ENCODE measurements at places on chromosomes 2 and 18. TPM values are rescaled to one million over a fixed set of nuclear protein-coding genes. Genes with fewer than 3 reads are reported as not detected.

The KCNE4 gene
- 1.2 TPM for total RNA-seq

DNA sequence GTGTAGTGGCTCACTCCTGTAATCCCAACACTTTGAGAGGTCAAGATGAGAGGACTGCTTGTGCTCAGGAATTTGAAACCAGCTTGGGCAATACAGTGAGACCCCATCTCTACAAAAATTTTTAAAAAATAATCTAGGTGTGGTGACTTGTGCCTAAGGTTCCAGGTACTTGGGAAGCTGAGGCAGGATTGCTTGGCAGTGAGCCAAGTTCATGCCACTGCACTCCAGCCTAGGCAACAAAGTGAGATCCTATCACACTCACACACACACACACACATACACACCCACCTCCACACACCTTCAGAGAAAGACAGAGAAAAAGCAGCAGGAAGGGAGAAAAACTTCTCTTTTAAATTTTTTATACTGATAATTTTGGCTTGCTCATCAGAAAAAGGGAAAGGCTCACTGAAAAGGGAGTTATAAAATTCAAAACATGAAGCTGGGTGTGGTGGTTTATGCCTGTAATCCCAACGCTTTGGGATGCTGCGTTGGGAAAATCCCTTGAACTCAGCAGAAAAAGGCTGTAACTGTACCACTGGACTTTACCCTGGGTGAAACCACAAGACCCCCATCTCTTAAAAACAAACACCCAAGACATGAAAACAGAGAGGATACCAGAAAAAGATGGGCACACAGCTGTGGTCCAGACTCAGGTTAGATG lies 25.7 kb downstream of the FAM168B start:
- H3K27me3 ChIP-seq: no peaks in the 10 kb centered on the region
- DNase-seq: no peak
- H3K4me3 ChIP-seq: no peak overlapping the region
- H3K27ac ChIP-seq: no peak overlapping the region
- H3K4me1 ChIP-seq: no peaks in the 10 kb centered on the region

GRCh38 chr2:140759426-140760156 lies 1371.2 kb downstream of the LRP1B start:
- DNase-seq: no peak
- no peak overlapping the region for H3K4me3 ChIP-seq
- no peak overlapping the region for H3K27ac ChIP-seq
- no peaks in the 10 kb centered on the region for H3K4me1 ChIP-seq
- H3K27me3 ChIP-seq: no peaks in the 10 kb centered on the region

DNA sequence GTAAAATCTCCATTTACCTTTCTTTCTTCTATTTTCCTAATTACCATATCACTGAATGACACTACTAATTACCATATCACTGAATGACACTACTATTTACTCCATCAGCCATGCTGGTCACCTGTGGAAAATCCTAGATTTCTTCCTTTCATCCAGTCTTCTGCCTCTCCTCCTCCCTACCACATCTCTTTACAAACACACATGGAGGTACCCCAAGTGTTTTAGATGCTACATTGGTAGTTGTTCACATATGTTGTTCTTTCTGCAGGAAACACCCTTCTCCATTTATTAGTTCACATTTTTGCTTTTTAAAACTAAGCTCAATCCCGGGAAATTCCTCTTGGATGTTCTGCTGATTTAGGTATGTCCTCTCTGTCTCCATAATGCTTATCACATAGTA lies 134.0 kb downstream of the IKZF2 start:
- no peaks in the 10 kb centered on the region for H3K4me1 ChIP-seq
- no peaks in the 10 kb centered on the region for H3K27me3 ChIP-seq
- no peak overlapping the region for H3K27ac ChIP-seq
- DNase-seq: no peak

DNA sequence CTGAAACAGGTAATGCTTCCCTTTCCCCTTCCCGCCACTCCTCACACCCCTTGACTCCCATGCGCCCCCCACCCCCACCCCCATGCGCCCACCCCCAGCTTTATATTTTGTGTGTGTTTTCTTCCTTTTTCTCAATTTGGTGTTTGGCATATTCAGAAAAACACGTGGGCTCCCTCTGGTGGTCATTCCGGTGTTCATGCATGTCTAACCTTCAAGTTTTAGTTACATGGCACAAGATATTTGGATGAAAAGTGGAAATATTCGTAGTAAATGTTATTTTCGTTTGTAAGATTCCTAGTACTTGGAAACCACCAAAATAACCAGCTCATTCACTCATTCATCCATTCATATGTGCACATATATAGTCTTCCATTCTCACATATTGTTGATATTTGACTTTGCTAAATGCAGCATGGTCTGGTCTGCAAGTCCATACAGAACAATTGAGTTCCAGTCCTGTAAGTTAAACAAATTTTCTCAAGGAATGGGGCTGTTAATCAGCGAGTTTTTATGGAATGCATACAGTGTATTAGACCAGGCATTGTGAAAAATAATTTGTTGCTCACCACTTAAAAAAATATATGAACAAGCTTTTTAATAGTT lies 143.6 kb upstream of the MAP3K20 start:
- H3K27me3 ChIP-seq: no peaks in the 10 kb centered on the region
- H3K27ac ChIP-seq: no peak overlapping the region
- H3K4me1 ChIP-seq: no peaks in the 10 kb centered on the region
- H3K4me3 ChIP-seq: no peak overlapping the region
- DNase-seq: peak; percentile 64
- no peaks in the 10 kb centered on the region for H3K36me3 ChIP-seq

GRCh38 chr2:8219096-8219495 lies 462.8 kb upstream of the ID2 start:
- DNase-seq: no peak
- no peak overlapping the region for H3K27ac ChIP-seq
- H3K4me3 ChIP-seq: no peak overlapping the region
- no peaks in the 10 kb centered on the region for H3K4me1 ChIP-seq
- no peaks in the 10 kb centered on the region for H3K27me3 ChIP-seq

The NT5C1B gene
- total RNA-seq: not detected

The NOSTRIN gene
- total RNA-seq: 9.6 TPM

DNA sequence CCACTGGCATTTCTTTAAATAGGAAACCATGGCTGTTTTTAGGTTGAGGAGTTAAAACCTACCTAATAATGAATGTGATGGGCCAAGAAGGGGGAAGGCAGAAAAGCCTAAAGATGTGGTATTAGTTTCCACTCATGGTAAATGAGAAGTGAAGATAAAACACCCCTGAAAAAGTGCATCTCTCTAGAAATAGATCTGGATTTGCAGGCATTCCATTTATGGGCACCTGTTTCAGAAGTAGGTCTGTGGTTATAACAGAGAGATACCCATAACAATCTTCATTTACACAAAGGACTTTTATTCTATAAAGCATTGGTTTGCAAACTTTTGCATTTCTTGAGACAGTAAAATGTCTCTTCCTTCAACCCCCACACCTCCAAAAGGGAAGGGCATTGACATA lies 62.1 kb downstream of the PRKCE start:
- H3K27ac ChIP-seq: no peak overlapping the region
- no peaks in the 10 kb centered on the region for H3K36me3 ChIP-seq
- no peaks in the 10 kb centered on the region for H3K4me1 ChIP-seq
- no peak overlapping the region for H3K4me3 ChIP-seq

- no peaks in the 10 kb centered on the region for H3K36me3 ChIP-seq
- DNase-seq: no peak
- no peaks in the 10 kb centered on the region for H3K4me1 ChIP-seq
- no peaks in the 10 kb centered on the region for H3K27me3 ChIP-seq
Observed at GRCh38 chr18:37482433-37482832, 83.2 kb downstream of the CELF4 start.

The RBM44 gene
- total RNA-seq: 0.07 TPM

DNA sequence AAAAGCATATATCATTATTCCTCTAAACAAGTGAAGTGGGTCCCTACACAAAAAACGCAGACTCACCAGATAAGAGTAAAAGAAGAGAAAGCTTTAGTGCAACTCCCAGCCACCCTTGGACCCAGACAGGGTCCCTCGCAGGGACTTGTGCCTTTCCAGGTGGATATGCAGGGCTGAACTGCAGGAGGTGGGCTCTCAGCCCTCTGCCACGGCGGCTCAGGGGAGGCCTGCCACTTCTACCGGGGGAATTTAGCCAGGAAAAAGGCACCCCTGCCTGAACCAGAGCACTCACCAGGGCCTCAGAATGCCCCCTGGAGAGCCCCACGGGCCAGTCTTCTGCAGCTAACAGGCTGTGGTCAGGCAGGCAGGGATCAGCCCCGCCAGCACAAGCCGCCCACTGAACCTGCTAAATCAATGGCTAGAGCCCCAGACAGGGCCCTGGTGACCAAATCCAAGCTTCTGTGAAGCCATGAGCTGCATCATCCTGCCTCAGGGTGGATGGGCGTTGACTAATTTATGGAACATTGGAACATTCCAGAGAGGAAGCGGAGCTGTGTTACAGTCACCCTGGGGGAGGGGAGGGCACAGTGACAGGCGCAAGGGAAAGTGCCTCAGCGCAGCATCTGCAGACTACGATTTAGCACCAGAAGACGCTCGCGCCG lies 209.3 kb downstream of the EIPR1 start:
- no peak overlapping the region for H3K4me3 ChIP-seq
- DNase-seq: no peak
- H3K4me1 ChIP-seq: no peaks in the 10 kb centered on the region

Measured in right lobe of liver (tissue), 6 donors.